8988T (cell line): ENCODE measurements at places on chromosomes 1 and 21.

GRCh38 chr21:45416620-45417019 lies 11.7 kb downstream of the COL18A1 start:
- no peak for DNase-seq

DNA sequence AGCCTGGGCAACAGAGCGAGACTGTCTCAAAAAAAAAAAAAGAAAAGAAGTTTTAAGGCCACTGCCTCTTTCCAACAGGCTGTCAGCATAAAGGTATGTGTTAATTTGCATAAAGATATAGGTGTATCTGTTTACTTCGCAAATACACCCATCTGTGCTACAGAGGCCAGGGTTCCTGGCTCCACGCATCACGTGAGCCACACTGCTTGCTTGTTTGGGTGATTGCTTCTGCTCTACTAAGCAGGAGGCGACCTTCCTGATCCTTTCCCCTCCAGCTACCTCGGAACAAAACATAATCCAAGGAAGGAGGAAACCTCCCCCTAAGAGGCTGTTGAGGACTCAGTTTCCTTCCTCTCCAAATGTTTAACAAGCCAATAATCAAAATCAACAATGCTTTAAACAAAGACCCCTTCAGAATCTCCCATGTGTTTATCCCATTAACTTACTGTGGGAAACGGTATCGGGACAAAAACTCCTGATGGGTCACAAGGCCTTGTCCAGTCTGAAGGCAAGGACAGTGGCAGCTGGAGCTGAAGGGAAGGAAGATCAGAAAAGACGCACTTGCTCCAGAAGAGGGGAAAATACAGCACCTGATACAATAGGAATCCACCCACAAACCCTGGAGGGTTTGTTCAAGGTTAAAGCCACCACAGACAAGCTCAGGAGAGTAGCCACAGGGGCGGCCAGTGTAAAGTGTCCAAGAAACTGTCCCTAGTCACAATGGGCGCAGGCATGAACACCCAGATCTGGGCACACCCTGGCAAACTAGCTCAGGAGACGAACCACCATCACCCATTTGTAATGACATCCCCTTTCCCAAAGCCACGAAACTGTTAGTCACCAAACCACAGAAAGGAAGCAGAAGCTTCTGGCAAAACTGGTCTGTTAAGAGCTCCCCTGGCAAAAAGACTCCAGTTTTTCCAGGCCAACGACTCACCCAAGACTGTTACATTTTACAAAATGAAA lies 17.2 kb downstream of the CTNNBIP1 start:
- DNase-seq: no peak

- DNase-seq: no peak
Measured at GRCh38 chr1:193516755-193517388, 330.5 kb upstream of the B3GALT2 start.

GRCh38 chr1:22579541-22580155 lies 16.4 kb downstream of the EPHA8 start:
- DNase-seq: no peak

DNA sequence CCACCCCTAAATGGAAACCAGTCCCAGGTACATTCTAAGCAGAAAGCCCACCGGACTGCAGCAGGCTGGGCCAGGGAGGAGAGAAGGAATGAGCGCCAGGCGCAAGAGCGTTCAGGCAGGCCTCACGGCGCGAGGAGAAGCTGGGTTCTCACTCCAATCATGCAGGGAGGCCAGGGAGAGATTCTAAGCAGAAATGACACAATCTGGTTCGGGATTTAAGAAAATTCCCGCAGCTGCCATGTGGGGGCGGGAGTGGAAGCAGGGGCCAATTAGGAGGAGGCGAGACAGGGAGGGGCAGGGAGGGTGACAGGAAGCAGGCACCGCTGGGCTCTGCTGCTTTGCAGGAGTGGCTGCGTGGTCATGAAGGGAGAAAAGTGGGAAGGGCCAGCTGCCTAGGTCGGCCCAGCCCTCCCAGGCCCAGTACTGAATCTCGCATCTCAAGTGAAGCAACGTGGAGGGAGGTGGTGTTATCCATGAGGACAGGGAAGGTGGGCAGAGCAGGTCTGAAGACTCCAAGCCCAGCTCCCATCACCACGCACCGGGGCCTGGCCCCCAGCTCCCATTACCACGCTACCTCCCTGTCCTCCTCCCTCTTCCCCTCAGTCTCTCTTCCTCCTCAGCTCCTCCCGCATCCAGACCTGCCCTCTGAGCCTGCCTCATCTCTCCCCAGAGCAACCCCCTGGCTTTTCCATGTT lies 11.8 kb downstream of the NPHP4 start:
- no peak for DNase-seq

DNA sequence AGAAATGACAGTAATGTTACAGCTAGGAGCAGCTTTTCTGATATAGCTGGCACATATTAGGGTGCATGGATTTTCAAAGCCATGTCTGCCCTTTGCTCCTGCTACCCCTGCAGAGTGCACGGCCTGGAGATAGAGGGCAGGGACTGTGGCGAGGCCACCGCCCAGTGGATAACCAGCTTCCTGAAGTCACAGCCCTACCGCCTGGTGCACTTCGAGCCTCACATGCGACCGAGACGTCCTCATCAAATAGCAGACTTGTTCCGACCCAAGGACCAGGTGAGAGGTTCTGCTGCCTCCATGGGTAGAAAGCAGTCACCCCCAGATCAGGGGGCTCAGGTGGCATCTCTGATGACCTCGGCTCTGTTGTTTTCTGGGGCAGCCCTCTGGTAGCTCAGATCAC lies 9.8 kb downstream of the MTARC1 start:
- no peak for DNase-seq

GRCh38 chr1:7172804-7173203 lies 387.6 kb downstream of the CAMTA1 start:
- DNase-seq: no peak

GRCh38 chr1:30478799-30479563 lies 244.4 kb downstream of the MATN1 start:
- no peak for DNase-seq

DNA sequence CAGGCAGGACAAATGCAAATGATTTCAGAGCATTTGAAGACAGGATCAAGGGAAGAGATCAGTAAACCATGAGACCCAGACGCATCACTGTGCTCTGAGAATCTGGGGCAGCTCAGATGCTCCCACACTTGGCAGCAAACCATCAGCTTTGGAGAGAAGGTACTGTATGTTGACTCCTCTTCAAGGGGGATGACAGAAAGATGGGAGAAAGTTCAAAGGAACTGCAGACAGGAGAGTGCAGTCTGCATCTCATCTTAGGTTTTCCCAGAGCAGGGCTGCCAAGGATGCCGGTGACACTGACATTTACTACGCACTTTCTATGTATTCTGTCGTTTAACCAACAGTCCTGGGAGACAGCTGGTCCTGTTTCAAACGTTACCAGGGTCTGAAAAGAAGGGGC lies 35.8 kb downstream of the OLFML2B start:
- DNase-seq: no peak

GRCh38 chr1:153032677-153033308 lies 1.8 kb downstream of the SPRR1B start:
- no peak for DNase-seq

DNA sequence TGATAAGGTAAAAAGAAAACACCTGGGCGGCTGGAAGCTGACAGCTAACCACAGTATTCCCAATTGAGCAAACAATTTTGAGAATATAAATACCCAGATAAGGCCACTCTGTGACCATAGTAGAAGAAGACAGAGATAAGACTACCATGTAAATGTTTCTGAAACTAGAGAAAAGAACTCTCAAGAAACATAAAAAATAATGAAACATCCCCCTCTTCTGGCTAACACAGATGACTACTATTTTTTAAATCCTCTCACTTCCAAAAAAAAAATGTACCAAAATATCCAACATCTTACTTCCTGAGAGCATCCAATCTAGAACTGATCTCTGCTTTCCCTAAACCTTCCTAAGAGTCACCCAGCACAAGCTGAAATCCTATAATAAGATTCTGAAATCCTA lies 125.9 kb downstream of the HFM1 start:
- no peak for DNase-seq

GRCh38 chr1:107640207-107640606 lies 324.8 kb downstream of the VAV3 start:
- DNase-seq: no peak

- DNase-seq: no peak
Measured at GRCh38 chr1:221734187-221734586, 7.7 kb downstream of the DUSP10 start.

- no peak for DNase-seq
Measured at GRCh38 chr1:22539510-22540118, 23.7 kb upstream of the EPHA8 start.

DNA sequence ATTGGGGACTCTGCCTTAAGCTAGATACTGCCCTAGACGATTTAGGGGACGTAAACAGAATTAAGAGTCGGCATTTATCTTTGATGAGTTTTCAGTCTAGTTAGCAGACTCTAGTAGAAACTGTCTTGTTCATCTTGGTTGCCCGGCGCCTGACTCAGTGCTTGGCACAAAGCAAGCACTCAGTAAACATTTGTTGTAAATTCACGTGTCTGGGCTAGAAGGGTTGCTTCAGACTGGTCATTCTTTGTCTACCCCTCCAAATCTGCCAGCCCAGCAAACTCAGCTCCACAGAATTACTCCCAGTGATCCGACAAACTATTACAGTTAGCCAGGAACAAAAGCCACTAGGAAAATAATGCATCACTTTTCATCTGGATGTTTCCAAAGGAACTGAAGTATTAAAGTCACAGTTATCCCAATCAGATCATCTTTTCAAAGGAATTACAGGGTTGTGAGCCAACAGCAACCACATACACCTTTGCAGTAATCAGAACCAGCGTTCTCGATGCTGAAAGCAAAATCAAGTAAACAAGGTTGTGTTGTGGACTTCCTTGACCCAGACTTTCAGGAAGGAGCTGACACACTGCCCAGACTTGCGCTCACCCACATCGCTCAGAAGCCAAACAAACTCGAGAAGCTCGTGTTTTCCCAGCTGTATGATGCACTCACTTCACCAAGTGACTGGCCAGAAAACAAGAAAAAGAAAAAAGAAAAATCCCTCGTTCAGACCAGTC lies 66.5 kb upstream of the GADD45A start:
- DNase-seq: no peak

GRCh38 chr1:235923466-235924021 lies 56.8 kb upstream of the LYST start:
- DNase-seq: no peak

- DNase-seq: no peak
Measured at GRCh38 chr21:38913120-38913892, 107.6 kb downstream of the ETS2 start.

GRCh38 chr1:33025180-33025569 lies 11.5 kb downstream of the AK2 start:
- no peak for DNase-seq
